ENCODE measurements at places on chromosomes 7 and 10. TPM values are rescaled to one million over a fixed set of nuclear protein-coding genes. Genes with fewer than 3 reads are reported as not detected.

The XRCC2 gene
- 4.1 TPM for total RNA-seq

The IL6 gene
- 0.64 TPM for total RNA-seq

The UBE2D1 gene
- total RNA-seq: 17.9 TPM

The ADAP1 gene
- 18.6 TPM for total RNA-seq

The CAV1 gene
- total RNA-seq: 78.1 TPM

The PPP1R3C gene
- total RNA-seq: 141 TPM

The DPY19L1 gene
- total RNA-seq: 19.7 TPM

The PRF1 gene
- total RNA-seq: 2.0 TPM

The SRRM3 gene
- total RNA-seq: 1.5 TPM

The ERVW-1 gene
- total RNA-seq: not detected

The RELN gene
- 9.8 TPM for total RNA-seq

The PIP gene
- total RNA-seq: not detected

The CYP3A4 gene
- total RNA-seq: not detected

The RPEL1 gene
- total RNA-seq: not detected

The CALML3 gene
- not detected for total RNA-seq

The DEPP1 gene
- total RNA-seq: 40.5 TPM

The VPS41 gene
- 40.5 TPM for total RNA-seq

The CEP55 gene
- 6.2 TPM for total RNA-seq

The PDE6C gene
- total RNA-seq: not detected

The MINDY3 gene
- 36.3 TPM for total RNA-seq

The WEE2 gene
- 0.23 TPM for total RNA-seq

The NUTM2A gene
- total RNA-seq: 2.7 TPM

The ASIC3 gene
- 0.76 TPM for total RNA-seq

The OR13A1 gene
- total RNA-seq: 0.06 TPM

The UNCX gene
- 7.5 TPM for total RNA-seq

The OLAH gene
- 0.23 TPM for total RNA-seq

The GPNMB gene
- 31.2 TPM for total RNA-seq

The UTF1 gene
- total RNA-seq: 0.35 TPM
